ENCODE measurements at places on chromosomes 4 and X. TPM values are rescaled to one million over a fixed set of nuclear protein-coding genes. Genes with fewer than 3 reads are reported as not detected.

DNA sequence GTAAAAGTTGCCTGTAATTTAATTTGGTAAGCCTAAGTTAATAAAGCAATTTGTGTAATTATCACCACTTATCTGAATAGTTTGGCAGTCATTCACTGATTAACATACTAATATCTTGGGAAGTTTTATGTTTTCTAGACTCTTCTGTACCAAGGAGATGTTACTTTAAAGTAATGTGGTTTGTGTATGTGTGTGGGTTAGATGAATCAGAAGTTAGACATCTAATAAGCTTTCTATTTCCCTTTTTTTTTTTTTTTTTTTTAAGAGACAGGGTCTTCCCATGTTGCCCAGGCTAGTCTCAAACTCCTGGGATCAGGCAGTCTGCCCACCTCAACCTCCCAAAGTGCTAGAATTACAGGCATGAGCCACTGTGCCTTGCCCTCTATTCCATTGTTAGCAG, 5.3 kb downstream of the SLAIN2 start:
- DNase-seq, result no peak

- DNase-seq, result peak; percentile 64
These were observed 183.5 kb downstream of the PCDH7 start for GRCh38 chr4:30903502-30904214.

DNA sequence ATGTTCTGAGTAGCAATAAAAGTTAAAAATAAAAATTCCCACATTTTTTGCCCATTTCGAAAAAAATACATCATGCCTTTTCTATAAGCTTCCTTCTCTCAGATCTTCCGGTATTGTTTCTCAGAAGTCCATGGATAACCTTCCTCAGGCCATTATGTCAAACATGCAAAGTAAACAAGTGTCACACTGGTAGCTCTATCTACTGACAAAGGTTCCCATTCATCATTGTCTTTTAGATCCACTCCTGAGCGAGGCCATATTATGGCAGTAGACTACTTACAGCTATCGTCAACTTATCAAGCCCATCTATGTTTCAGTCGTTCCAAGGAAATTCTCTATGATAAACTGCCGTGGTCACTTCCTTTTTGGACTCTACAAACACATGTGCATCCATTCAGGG, 1068.2 kb downstream of the GLUD2 start:
- no peak for DNase-seq

GRCh38 chr4:124937993-124938392, 225.5 kb upstream of the ANKRD50 start:
- no peak for DNase-seq

GRCh38 chr4:7652451-7652881, 217.7 kb upstream of the PSAPL1 start:
- no peak for DNase-seq

DNA sequence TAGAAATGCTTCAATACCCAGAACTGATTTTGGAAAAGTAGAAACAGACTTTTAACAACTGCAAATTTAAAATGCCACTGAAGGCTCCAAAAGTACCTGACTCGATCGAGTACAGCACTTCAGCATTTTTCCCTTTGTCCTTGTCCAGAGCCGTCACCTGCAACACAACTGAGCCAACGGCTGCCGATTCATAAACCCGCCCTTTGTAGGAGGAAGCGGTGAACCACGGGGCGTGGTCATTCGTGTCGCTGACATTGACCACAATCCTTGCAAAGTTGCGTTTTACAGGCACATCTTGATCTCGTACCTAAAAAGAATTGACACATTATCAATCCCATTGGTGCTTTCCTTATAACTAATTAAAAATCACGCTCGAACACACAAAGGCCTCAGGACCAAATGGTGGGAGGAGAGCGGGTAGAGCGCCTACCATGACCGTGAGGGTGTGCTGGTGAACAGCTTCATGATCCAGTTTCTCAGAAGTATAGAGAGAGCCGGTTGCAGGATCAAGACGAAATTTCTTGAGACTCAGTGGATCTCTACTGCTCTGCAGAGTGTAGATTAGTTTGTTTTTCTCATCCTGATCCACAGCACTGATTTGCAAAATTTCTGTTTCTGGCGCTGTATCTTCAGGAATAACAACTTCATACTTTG, 72.8 kb upstream of the MTNR1A start:
- DNase-seq, result no peak

The HDX gene
- total RNA-seq, result 1.6 TPM

- peak; percentile 81 for DNase-seq
These were observed 161.5 kb downstream of the SOX3 start for GRCh38 chrX:140343226-140343868.

GRCh38 chrX:133418588-133418987, 3.3 kb upstream of the GPC4 start:
- no peak for DNase-seq

The CNKSR2 gene
- 0.53 TPM for total RNA-seq

GRCh38 chr4:144740316-144740715, 94.4 kb downstream of the HHIP start:
- peak; percentile 16 for DNase-seq

GRCh38 chr4:93788712-93789111, 39.8 kb upstream of the ATOH1 start:
- peak; percentile 40 for DNase-seq

DNA sequence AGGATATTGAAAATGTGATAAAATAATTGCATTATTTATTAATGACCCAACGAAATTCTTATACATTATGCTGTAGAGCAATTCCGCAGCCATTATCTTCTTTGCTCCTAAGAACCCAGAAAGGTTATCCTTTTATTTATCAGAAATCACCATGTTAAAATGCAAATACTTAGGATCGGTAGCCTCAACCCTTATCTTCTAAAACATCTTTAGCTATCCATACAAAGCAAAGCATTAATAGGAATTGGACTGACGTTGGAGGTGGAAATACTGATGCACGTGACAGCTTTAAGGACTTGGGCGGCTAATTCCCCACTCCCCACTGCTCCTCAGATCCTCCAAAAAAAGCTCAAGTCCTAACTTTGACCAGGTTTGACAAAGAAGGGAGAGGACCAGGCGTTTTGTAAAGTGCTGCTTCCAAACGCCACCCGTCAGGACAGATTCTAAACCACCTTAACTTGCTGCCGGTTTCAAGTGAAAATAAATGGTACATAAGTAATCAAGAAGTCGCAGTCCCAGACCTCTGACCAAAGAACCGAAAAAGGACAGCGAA, 539 bp upstream of the SPCS3 start:
- no peak for DNase-seq

- no peak for DNase-seq
These were observed 292.4 kb upstream of the FAT1 start for GRCh38 chr4:187016101-187016500.

The IRF2 gene
- total RNA-seq, result 16.1 TPM

DNA sequence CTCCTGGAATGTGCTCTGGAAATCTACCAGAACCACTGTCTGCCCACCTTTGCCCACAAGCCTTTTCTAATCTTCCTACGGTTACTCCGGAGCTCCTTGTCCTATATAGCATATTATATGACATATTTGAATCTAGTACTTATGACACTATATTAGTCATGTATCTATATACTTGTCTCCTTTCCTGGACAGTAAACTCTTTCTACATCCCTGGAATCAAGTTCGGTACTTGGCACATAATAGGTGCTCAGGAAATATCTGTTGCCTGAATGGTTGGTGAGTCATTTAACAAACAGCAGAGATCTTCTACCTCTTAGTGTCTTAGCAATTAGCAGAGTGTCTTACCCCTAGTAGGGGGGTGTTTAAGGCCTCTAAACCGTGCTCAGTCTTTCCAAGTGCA, 123.6 kb downstream of the RELL1 start:
- peak; percentile 93 for DNase-seq

GRCh38 chr4:8643986-8644385, 51.4 kb downstream of the CPZ start:
- no peak for DNase-seq

DNA sequence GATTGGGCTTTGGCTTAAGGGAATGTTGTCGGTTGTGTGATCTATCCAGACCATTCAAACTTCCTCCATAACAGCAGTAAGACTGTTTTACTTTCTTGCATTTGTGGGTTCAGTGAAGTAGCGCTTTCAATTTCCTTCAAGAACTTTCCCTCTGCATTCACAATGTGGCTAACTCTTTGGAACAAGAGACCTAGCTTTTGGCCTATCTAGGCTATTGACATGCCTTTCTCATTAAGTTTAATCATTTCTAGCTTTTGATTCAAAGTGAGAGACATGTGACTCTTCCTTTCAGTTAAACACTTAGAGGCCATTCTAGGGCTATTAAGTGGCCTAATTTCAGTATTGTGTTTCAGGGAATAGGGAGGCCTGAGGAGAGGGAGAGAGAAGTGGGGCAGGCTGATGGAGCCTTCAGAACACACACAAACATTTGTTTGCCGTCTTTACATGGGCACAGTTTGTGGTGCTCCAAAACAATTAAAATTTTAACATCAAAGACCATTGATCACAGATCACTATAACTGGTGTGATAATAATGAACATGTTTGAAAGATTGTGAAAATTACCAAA, 34.1 kb downstream of the ADH5 start:
- no peak for DNase-seq

GRCh38 chr4:151147000-151147399, 47.6 kb downstream of the RPS3A start:
- no peak for DNase-seq

GRCh38 chr4:77193511-77194102, 36.6 kb downstream of the CCNG2 start:
- no peak for DNase-seq

- no peak for DNase-seq
These were observed 162.0 kb upstream of the MAB21L2 start for GRCh38 chr4:150419939-150420338.

- peak; percentile 7 for DNase-seq
These were observed 12.3 kb downstream of the MMRN1 start for GRCh38 chr4:89906777-89907521.

- no peak for DNase-seq
These were observed 69.6 kb downstream of the KIT start for GRCh38 chr4:54727346-54727745.

DNA sequence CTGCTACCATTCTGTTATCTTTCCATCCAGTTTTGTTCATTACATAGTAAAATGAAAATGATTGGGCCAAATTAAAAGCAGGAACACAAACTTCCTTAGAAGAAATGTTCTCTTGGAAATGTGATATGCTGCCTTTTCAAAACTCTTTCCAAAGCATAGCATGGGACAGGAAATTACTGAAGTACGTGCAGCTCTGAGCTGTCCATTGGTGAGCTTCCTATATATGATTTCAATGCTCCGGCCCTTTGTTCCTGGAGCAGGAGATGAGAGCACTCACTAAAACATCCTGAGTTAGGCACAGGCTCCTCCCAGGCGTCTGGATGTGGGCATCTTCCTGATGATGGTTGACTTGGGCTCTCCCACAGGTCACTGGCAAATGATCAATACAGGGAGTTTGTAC, 33.0 kb upstream of the ANXA3 start:
- DNase-seq, result peak; percentile 28

DNA sequence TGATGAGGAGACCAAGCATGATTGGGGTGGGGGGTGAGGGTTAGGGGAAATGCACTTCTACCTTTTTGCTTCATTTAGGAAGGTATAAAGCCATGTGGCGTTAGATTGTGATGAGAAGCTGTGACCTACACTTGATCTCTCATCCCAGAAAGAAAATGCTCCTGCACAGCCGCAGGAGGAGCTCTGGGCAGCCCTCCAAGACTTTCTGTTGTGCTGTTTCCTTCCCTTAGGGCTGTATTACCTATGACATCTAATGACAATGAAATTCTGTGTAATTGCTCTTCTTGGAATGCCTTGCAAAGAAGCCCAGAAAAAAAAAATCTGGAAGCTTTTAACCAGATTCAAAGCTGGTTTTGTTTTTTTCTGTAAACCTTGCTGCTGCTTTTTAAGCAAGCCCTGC, 13.4 kb downstream of the PRPS2 start:
- peak; percentile 5 for DNase-seq

The TRIML1 gene
- total RNA-seq, result 0.26 TPM

DNA sequence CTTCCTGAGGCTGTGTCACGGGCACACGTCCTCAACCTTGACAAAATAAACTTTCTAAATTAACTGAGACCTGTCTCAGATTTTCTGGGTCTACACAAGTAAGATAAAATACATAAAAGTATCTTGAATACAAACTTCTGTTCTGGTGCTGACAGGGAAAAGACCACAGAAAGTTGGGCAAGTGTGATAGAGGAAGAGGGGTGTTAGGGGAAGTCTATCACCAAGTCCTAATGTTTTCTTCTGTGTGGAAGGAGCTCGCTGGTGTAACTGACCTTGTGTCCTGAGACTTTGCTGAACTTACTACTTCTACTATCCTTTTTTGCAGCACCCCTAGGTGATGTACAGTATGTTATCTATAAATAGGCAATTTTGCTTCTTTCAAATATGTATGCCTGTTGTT, 97.0 kb upstream of the STIM2 start:
- DNase-seq, result no peak

The PAGE2 gene
- total RNA-seq, result not detected

The TREX2 gene
- total RNA-seq, result 5.5 TPM

- no peak for DNase-seq
These were observed 39.3 kb downstream of the ELF2 start for GRCh38 chr4:139137763-139138162.

The DUSP9 gene
- total RNA-seq, result 0.77 TPM

GRCh38 chr4:87032884-87033533, 98.2 kb downstream of the AFF1 start:
- peak; percentile 41 for DNase-seq

DNA sequence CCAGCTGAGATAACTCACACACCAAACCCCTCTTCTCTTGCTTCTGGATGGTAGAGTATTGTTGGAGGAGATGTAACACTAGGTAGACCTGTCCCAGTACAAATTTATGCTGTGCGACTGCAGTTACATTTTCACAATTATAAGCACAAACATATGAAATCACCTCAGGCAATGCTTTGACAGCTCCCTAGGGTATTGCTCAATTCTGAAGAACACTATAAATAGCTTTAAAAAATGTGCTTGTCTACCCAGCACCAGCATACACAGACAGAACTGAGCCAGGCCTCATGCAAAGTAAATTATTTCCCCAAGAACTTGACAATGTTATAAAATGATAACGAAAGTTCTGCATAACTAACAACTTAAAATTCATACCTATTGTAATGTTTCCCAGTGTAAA, 1999.1 kb upstream of the ADGRL3 start:
- DNase-seq, result no peak

The MAN2B2 gene
- 8.3 TPM for total RNA-seq

DNA sequence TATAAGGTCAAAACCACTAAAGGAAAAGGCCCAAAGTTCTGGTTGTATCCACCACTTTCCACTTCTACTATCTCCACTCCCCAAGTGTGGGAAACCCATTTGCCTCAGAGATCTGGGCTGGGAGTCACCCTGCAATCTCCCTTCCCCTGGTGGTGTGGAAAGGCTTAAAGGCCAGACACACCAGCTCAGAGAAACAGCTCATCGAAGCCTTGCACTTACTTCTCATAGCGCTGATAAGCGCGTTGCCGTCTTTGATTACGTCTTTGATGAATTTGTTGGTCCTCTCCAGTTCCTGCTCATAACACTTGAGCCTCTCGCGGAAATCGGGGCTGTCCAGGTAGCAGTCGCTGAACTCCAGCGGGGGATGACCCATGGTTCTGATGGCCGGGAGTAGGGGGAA, 647 bp downstream of the OPHN1 start:
- no peak for DNase-seq

- DNase-seq, result peak; percentile 78
These were observed 11.9 kb downstream of the TMPRSS11D start for GRCh38 chr4:67871867-67872266.

GRCh38 chrX:40420899-40421729, 159.7 kb upstream of the ATP6AP2 start:
- DNase-seq, result no peak

GRCh38 chr4:6909970-6910339, 329 bp downstream of the TBC1D14 start:
- DNase-seq, result no peak

GRCh38 chr4:182799515-182800215, 117.5 kb downstream of the DCTD start:
- no peak for DNase-seq

Data from bronchial epithelial cell (primary cell).